ENCODE measurements at places on chromosomes 3 and 15.

DNA sequence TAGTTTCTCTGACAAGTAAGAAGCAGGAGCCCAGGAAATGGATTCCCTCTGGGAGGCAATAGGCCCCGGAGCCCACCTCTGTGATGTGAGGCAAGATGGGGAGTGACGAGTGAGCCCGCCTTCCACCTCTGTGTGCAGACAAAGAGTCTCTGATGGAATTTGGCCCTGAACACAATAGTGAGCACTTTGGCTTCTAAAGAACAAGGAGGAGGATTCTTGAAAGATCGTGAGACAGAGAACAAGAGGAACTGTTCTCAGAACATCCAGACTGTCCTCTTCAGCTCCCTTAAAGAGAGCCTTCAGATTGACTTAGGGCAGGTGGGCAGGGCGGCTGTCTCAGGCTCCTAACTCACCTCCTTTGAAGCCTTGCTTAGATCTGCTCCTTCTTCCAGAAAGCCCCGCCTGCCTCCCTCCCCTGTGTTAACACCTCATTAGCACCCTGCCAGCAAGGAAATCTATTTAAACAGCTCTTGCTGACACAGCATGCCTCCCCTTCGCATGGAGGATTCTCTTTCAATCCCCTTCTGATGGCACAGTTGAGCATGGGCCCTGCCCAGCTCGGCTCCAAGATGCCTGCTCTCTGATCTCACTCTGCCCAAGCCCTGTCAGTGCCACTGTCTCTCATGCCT is 430.3 kb downstream of the NTRK3 start:
- no peak for DNase-seq

- DNase-seq: no peak
These were observed 51.8 kb downstream of the TRIM71 start for GRCh38 chr3:32869513-32870047.

DNA sequence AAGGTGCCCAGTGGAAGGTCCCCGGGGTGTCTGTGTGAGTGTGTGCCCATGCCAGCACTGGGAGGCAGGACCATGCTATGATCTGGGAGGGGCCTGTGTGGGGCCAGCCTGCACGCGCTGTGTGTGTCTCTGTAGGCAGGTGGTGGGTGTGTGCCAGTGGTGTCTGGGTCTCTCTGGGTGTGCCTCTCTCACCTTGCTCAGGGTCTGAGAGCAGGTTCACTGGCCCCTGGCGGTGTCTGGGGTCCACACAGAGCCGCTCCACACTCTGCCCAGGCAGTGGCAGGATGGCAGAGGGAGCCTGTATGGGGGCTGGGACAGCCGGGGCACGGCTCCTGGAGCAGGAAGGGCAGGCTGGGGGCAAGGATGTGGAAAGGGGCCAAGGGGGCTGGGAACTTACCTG is 12.6 kb downstream of the ITIH4 start:
- DNase-seq: no peak

DNA sequence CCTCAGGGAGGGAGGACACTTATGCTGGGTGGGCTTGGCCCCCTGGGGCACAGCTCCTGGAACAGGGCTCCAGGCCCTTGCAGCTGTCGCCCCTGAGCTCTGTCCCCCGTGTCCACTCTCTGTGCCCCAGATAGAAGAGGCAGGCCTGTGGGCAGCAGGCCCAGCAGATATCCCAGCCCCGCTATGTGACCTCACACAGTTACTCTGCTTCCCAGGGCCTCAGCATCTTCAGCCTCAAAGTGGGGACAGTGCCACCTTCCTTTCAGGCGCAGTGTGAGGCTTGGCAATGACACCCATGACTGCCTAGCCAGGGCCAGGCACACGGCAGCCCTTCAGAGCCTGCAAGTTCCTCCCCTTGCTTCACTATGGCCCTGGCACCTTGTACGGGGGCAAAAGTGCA is 98.4 kb downstream of the IQSEC1 start:
- DNase-seq: no peak

- no peak for DNase-seq
These were observed 241.0 kb downstream of the NSUN3 start for GRCh38 chr3:94303897-94304296.

DNA sequence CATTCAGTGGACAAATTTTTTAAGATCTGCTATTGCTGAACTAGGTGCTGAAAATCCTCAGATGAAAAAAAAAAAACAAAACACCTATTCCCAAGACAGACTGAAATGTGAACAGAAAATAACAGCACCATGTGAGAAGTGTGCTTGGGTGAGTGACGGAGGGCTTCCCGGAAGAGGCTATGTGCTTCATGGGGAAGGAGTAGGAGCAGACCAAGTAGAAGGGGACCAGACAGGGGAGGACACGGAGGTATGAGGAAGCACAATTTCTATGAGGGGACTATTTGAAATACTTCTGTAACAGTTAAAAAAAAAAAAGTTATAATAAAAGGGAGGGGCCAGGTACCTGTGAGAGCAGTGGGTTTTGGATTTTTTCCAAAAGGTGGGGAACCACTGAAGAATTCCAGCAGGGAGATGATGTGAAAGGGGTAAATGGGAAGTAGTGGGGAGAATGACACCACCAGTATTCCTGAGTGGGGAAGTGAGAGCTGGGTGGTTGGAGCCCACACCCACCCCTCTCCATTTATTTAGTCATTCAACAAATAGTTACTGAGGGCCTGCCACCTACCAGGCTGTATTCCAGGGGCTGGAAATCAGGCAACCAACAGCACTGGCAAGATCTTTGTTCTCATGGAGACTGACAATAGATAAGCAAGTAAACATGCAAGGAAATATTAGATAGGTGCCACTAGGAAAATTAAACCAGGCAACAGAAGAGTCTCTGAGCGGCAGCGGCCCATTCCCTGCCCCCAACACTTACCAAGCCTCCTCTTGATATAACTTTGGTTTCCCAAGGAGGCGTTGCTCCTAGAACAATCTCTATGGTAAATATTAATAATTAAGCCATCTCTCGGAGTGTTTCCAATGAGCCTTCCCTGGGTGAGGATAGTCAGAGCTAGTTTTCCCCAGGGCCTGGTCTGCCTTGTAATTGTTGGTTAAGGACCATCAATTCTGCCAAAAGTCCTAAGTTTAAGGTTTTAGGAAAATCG is 3.8 kb upstream of the USP3 start:
- DNase-seq: no peak

- DNase-seq: no peak
These were observed 59.1 kb upstream of the UMPS start for GRCh38 chr3:124671106-124671505.

- no peak for DNase-seq
These were observed 475 bp downstream of the EIF4E3 start for GRCh38 chr3:71724584-71725270.

DNA sequence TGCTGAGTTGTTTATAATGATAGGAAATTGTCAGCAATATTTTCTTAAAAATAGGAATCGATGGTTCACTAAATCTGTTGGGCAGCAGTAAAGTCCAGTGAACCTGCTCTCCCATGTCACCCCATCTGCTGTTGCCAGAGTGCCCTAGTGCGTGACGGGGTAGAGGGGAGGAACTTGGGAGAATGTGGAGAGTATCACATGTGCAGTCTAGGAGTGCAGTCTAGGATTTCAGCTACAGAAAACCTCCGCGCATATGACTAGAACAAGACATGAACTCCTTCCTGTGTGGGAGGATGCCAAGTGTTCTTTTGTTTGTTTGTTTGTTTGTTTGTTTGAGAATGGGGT is 74.6 kb upstream of the ACAD9 start:
- no peak for DNase-seq

DNA sequence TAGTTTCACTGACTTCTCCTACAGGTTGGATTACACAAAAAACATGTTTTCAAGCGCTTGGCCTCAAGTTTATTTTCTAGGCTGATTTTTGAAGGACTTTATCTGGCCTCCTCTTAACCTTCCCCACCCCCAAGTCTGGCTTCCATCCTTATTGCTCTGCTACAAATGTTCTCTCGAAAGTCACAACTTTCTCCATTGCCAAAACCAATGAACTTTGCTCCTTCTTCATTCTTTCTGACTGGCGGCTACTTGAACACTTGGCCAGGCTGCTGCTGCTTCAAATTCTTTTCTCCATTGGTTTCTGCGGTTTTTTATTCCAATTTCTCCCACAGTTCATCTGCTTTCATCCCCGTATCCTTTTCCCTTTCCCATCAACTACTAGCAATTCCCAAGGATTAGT is 106.6 kb downstream of the TOP2B start:
- no peak for DNase-seq

DNA sequence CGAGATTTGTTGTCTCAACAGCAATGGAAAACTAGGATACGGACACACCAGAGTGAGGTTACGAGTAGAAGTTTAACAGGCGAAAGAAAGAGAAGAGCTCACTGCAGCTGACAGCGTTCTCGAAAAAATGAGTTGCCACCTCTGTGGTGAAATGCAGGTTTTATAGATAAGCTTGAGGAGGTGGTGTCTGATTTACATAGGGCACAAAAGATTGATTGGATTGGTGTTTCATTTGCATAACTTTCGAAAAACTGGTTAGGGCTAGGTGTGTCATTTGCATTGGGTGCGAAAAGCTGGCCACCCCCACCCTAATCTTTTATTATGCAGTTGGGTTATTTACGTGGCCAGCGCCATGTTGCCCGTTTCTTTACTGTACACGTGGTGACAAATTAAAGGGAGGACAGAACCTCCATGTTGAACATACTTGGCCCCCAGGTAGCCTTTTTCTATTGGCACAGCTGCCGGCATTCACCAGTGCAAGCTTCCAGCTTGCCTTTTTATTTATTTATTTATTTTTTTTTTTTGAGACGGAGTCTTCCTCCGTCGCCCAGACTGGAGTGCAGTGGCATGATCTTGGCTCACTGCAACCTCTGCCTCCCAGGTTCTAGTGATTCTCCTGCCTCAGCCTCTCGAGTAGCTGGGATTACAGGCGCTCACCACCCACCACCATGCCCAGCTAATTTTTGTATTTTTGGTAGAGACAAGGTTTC is 8.3 kb downstream of the IFT122 start:
- no peak for DNase-seq

GRCh38 chr3:16319723-16320122 is 54.7 kb downstream of the OXNAD1 start:
- no peak for DNase-seq

- DNase-seq: no peak
These were observed 45.1 kb downstream of the CTDSPL start for GRCh38 chr3:37906734-37907282.

DNA sequence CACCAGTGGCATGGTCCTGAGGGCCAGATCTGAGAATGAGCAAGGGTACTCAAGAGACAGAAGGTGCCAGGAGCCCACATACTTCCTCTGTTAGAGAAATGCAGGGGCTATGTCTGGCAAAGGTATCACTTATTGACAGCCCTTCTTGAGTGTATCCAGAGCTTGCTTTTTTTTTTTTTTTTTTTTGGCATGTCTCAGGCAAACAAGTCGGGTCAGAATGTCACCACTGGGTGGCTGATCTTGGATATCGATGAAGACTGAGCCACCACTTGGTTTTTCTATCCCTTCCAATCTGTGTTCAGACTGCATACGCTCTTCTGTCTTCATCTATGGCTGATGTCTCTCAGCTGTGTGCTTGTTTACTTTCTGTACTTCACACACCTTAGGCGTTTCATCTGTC is 363.4 kb upstream of the C2CD4B start:
- DNase-seq: no peak

- no peak for DNase-seq
These were observed 107.7 kb downstream of the MYO5A start for GRCh38 chr15:52421029-52421428.

DNA sequence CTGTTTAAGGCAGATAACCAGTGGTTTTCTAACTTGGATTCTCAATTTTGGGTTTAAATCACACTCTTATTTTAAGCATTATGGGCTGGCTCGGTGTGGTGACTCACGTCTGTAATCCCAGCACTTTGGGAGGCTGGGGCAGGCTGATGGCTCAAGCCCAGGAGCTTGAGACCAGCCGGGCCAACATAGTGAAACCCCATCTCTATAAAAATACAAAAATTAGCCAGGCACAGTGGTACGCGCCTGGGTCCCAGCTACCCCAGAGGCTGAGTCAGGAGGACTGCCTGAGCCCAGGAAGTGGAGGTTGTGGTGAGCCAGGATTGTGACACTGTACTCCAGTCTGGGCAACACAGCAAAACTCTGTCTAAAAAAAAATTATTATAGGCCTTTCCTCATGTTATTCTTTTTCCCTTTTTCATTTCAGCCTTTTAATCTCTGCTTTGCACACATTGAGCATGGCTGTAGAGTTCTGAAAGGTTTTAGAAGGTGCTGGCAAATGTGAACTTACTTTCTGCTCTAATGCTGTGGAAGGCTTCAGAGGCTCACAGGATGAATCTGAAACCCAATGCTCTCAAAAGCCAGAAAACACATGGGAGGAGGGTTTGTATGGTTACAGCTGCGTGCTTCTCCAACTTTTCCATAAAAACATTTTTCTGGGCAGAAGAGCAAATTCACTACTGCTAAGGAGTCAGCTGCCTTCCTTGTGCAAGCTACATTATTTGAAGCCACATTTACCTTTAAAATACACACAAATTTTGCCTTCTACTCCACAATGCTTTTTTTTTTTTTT is 32.5 kb downstream of the CHAC1 start:
- no peak for DNase-seq

DNA sequence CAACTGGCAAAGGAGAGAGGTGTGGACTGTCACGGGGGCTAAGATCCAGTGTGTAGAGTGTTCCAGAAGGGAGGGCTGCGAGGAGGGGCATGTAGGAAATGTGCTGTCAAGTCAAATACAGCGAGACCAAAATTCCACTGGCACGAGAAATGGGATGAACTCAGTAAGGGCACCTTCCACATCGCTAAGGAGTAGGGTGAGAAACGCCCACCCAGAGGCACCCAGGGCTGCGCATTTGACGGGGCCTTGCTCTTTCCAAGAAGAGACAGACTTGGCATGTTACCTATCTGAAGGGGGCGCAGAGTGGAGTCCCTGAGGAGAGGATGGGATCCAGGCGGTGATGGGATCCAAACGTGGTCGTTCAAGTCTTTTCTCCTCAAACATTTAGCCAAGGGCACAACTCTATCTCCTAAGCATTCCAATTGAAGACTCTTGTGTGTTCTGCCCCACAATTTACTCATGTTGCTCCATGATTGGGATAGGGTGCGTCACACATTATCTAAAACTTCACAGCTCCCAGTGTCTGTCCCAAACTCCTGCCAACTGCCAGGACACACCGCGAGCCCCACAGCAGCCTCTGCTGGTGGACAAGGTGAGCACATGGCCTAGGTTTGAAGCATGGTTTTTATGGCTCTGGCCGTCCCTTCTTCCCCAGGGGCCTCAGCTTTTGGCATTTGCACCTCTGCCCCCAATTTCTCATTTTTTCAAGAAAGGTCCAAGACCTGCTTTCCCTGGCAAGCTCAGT is 7.6 kb downstream of the SELENOS start:
- no peak for DNase-seq

GRCh38 chr3:80770106-80771074 is 991.1 kb downstream of the GBE1 start:
- DNase-seq: no peak

DNA sequence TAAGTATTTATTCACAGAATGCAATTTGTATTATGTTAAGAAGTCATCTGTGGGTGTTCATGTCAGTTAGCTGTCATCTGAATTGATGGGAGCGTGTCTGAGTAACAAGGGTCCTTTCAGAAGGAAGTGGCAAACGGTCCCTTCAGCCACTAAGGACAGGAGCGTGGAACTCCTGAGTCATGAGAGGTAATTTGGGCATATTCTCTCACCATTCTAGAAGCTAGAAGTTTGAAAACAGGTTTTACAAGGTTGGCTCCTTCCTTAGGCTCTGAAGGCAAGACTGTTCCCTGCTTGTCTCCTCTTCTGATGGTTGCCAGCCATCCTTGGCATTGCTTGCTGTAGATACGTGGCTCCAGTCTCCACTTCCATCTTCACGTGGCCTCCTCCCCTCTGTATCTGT is 19.7 kb downstream of the ABHD2 start:
- no peak for DNase-seq

- DNase-seq: no peak
These were observed 42.8 kb downstream of the POMGNT2 start for GRCh38 chr3:43063114-43063513.

All from NCI-H2081 (cell line).